ENCODE measurements at places on chromosomes 5 and 9.
A peak's percentile ranks its signal among the peaks of the same experiment; 100 is the strongest.

- no peak for DNase-seq
These were observed 1.5 kb downstream of the SH3GLB2 start for GRCh38 chr9:129026442-129027223.

GRCh38 chr5:6411141-6411540 lies 32.8 kb upstream of the MED10 start:
- no peak for DNase-seq

DNA sequence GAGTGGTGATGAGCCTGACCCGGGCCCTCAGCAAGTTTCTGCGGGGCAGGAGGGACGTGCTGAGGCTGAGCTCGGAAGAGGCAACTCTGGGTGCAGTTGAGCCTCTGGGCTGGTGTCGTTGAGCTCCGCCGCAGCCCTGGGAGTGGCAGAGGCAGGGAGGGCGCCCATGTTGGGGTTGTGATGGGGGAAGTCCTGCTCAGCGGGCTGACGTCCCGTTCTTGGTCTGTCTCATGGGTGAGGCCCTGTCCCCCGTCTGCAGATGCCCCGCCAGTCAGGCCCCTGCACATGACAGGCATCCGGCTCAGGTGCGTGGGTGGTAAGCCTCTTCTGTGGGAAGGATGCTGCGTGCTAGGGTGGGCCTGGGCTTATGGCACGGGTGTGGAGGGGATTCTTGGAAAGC lies 64.3 kb downstream of the RXRA start:
- DNase-seq: peak; percentile 41

DNA sequence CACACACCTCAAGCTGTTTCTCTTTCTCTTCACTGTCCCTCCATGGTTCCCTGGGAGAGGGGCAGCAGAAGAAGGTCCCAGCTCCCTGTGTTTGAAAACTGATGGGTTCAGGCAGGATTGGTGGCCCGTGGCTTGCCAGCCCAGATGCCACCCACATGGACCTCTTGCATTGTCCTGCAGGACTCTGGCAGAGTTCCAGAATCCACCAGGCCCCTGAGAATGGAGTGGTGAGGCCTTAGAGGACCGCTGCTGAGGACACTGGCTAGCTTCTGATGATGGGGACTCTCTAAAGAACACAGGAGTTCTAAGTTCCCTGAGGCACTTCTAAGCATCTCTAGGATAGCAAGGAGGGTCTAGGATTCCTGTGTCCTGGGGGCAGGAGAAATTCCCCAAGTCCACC lies 24.8 kb downstream of the CTSL start:
- no peak for DNase-seq

GRCh38 chr5:149175346-149176105 lies 34.2 kb downstream of the ABLIM3 start:
- no peak for DNase-seq

DNA sequence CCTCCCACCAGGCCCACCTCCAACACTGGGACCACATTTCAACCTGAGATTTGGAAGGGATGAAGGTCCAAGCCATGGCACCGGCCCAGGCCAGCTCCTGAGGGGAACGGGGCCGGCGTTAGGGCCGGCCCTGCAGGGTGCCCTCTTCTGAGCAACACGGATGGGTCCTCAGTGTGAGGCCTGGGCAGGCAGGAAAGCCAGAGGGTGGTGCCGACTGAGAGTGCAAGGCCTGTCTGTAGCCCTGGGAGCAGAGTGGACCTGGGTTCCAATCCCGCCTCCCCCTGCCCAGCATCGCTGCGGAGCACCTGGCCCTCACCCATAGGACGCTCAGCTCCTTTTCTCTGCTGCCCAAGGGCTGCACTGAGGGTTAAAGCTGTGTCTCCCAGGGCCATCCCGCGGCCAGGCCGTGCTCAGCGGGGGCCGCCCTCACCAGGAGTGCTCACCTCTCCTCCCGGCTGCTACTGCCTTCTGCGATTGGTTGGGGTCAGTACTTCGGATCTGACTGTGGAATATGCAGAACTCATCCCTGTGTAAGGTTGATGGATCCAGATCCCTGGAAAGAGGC lies 44.1 kb upstream of the FCN2 start:
- DNase-seq: no peak

DNA sequence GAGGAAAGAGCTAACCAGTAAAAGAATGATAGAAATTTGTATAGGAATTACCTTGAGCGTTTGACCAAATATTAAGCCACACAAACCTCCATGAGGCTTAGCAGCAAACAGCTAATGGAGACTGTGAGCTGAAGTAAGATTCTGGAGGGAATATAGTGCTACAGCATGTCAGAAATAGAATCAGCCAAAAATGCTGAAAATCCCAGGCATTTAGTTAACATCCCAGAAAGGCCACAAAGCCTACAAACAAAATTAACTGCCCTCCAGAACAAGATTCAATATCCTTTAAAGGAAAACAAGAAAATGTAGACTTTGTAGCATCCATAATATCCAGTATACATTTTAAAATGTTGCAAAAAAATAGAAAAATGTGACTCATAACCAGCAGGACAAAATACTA lies 257.8 kb upstream of the TUSC1 start:
- no peak for DNase-seq

GRCh38 chr9:81387360-81388106 lies 301.8 kb downstream of the TLE1 start:
- no peak for DNase-seq

DNA sequence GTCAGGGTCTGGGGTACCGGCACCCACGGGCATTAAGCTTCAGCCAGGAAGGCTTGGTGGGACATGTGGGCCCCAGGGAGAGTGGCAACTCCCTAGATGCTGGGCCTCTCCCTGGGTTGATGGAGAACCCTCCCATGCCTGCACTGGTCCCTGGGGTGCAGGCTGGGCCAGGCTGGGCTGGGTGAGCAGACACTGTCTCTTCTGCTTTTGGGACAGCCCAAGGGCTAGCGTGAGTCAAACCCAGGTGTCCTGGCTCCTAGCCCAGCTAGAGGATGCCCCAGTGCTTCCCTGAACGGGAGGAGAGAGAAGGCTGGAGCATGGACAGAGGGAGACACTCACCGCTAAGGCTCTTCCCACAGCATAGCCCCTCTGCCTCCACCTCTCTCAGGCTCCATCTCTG lies 5.7 kb upstream of the AQP7 start:
- DNase-seq: no peak

GRCh38 chr9:95496687-95497086 lies 20.1 kb downstream of the PTCH1 start:
- no peak for DNase-seq

DNA sequence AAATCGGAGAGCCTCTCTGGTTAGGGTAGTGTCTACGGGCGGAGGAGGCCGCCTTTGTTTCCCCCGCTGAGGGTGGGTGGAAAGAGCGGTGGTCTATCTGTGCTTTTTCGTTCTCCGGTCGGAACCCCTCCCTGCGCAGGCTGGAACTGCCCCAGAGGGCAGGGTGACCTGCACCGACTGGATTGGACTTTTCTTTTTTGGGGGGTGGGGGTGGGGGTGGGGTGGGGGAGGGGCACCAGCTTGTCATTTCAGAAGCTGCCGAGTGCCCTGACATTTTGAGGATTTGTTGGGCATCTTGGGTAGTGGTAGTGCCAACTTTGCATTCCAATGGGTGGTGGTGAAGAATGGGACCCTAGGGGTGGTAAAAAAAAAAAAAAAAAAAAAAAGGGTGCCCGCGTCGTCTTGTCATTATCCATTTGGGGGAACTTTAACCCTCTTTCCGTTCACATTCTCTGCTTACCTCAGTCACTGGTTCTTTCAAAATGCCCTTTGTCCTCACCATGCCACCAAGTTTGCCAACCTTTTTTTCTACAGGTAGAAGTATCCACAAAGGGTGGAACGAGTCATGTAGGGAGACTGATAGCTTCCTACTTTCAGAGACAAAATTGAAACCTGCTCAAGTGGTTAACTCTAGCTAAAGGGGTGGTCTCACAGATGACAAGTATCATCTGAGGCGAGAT lies 1.3 kb downstream of the UBE2R2 start:
- no peak for DNase-seq

DNA sequence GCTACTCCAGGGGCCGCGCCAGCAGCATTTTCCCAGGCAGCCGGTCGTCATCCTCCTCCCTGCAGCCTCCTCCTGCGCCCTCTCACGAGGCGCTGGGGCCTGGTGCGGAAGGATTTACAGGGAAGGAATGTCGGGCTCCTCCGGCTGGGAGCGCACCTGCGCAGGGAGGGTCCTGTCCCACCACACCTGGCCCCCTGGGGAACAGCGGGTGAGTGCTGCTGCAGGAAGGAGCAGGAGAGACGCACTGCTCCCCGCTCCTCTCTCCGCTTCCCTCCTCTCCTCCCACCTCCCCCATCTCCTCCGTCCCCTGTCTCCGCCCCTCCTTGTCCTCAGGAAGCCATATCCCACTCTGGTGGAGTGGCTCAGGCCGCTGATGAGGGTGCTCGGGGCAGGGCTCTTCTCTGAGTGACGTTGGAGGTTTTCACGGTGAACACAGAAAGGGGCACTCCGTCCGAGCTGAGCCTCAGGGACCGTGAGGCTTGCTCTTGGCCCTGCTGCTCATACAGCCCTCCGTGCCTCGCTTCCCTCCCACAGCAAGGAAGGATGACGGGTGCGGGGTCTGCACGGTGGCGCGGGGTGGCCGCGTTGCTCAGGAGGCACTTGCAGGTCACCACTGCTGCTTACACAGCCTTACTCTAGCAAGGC lies 31.3 kb downstream of the IRX4 start:
- no peak for DNase-seq

- DNase-seq: no peak
These were observed 118.0 kb downstream of the ESM1 start for GRCh38 chr5:54867310-54867944.

DNA sequence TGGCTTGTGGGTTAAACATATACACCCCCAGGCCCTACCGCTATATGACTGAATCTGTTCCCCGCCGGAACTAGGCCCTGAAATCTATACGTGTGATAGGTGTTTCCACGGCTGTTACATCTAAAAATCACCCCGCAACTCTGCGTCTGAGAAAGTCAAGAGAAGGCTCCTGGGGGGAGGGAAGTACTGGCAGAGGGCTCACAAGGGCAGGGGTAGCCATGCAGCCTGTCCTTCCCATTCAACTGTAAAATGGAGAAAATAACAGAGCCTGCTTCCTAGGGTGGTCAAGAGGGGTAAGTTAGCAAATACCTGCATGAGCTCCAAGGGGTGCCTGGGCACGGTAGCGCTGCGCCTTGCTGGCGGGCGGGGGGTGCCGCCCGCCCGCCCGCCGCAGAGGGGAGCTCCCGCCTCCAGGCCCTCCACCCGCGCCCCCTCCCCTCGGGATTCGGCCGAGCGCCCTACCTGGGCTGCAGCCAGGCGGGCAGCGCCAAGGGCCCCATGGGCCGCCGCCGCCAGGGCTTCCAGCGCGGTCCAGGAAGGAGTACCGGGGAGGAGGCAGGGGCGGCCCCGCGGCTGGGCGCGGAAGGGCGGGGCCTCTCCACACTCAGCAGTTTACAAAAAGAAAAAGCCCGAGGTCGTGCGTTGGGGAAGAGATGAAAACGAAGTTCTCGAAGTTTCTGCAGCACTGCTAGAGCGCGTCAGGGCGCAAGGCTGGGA lies at the start of gene HACD4:
Gene HACD4, minus strand, starts transcription at position 550 of the 717 bp plus-strand sequence. Its CDS starts 50 bp downstream, at position 500.
- DNase-seq: peak; percentile 48

DNA sequence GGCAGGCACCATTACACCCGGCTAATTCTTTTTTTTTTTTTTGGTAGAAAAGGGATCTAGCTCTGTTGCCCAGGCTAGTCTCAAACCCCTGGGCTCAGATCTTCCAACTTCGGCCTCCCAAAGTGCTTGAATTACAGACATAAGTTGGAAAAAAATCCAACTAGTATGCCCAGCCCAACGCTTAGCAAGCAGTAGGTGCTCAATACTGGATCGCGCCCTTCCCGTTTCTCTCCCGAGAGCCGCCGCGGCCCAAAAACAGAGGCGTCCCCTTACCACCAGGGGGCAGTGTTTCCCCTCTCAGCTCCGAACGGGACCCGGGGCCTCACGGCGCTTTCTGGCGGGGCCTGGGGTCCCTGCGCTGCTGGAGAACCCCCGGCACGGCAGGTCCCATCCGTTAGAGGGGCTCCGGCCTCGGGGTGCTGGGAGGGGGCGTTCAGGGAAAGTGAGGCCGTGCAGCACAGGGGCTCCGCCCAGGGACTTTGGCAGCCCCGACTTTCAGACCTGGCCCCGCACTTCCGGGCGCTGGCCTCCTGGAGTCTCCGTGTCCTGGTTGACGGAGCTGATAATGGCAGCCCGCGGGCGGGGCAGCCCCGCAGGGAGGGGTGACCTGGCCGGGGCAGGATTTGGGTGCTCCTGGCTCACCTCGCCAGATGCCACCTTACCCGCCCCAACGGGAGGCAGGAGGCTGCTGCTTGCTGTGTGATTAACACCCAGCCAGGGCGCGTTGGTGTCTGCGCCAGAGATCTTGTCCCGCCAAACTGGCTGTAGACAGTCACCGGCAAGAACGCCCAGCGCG lies 15.2 kb downstream of the PTGES start:
- DNase-seq: peak; percentile 77

DNA sequence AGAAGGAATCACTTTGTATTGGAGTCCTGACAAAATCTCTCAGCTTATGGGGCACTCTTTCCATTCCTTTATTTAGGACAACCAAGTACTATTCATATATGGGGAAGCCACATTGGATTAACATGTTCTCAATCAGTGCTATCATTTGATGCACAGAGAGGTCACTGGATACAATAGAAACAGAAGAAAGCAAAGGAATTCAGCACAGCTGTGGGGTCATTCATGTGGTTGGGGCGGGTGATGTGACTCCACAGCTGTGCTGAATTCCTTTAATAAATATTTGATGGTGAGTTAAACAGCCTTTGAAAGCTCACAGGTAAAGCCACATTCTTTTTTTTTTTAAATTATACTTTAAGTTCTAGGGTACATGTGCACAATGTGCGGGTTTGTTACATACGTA lies 854 bp upstream of the TEX48 start:
- DNase-seq: no peak

Data from activated CD4-positive, alpha-beta T cell treated with anti-CD3 and anti-CD28 coated beads for 1 hour (primary cell).